Stomach (tissue), 19 donors: ENCODE measurements at places on chromosomes 16 and 17. TPM values are rescaled to one million over a fixed set of nuclear protein-coding genes. Genes with fewer than 3 reads are reported as not detected.

The NHLRC4 gene
- total RNA-seq, result not detected

The C1QTNF8 gene
- not detected for total RNA-seq

The PPY gene
- total RNA-seq, result not detected

The HSPB9 gene
- total RNA-seq, result not detected

The ENO3 gene
- 12.1 TPM for total RNA-seq

The TNP2 gene
- not detected for total RNA-seq

The TAOK2 gene
- total RNA-seq, result 34.8 TPM

The KCTD19 gene
- total RNA-seq, result not detected

The P2RX1 gene
- 13.4 TPM for total RNA-seq

The CD79B gene
- not detected for total RNA-seq

The HEATR9 gene
- total RNA-seq, result not detected

The CHST5 gene
- 1.1 TPM for total RNA-seq

The HCRT gene
- total RNA-seq, result not detected

The BICDL2 gene
- 18.4 TPM for total RNA-seq

The KRT25 gene
- not detected for total RNA-seq

The IRX5 gene
- 7.8 TPM for total RNA-seq

The CCDC57 gene
- total RNA-seq, result 43.9 TPM

The CCL1 gene
- total RNA-seq, result not detected

The DHX58 gene
- total RNA-seq, result 3.2 TPM

The OSGIN1 gene
- 3.8 TPM for total RNA-seq

The CCL7 gene
- total RNA-seq, result not detected

The PPM1E gene
- not detected for total RNA-seq

The WNT9B gene
- not detected for total RNA-seq

The SLC6A4 gene
- total RNA-seq, result not detected

The FUS gene
- 51.3 TPM for total RNA-seq

The SLX1A gene
- total RNA-seq, result 86.9 TPM

The P3H4 gene
- 11.4 TPM for total RNA-seq

The TNFRSF17 gene
- total RNA-seq, result not detected

The CPHXL2 gene
- total RNA-seq, result not detected

The METTL22 gene
- 22.9 TPM for total RNA-seq

The PYY gene
- total RNA-seq, result not detected
